Fibroblast of skin of back (primary cell): ENCODE measurements at places on chromosomes 16 and 17.

GRCh38 chr16:19307587-19308241 is 22.2 kb downstream of the CLEC19A start:
- DNase-seq: no peak

DNA sequence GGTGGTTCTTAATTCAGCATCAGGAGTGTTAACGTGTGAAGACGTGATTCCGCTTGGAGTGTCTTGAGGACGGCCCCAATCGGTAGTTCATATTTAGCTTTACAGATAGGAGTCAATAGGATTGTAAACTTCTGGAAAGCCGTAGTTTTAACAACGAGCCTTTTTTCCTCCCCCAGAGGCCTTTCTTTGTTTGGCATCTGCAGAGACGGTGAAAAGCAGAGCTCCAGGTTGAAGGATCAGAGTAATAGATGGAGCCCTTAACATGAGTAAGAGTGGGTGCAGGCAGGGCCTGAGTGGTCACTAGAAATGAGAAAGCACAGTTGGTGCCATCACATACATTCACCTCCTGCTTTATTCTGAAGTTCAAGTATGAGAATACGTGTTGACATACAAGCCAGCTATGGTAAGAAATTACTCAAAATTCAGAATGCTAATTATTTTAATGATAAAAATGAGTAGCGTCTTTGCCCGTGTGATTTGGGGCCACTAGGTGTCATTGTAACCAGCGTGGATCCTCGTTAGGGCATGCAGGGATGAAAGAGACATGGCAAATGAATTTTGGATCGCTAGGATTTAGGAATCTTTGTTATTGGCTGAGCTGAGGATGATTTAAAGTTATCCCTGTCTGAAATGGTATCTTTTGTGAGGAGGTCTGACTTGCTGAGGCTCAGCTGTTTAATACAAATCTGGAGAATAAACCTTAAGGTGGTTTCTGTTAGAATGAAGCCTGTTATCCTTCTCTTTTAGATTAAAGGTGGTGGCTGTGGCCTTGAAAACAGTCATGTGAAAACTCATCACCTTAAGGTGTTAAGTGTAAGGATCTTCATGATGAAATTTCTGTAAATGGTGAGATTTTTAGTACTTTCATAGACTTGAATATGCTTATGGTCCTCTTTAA is 18.6 kb downstream of the PRCD start:
- DNase-seq: peak; percentile 50

- DNase-seq: no peak
These were observed 2.0 kb upstream of the FBXL19 start for GRCh38 chr16:30921459-30921747.

- DNase-seq: peak; percentile 47
These were observed 68.8 kb downstream of the CMIP start for GRCh38 chr16:81513204-81514040.

DNA sequence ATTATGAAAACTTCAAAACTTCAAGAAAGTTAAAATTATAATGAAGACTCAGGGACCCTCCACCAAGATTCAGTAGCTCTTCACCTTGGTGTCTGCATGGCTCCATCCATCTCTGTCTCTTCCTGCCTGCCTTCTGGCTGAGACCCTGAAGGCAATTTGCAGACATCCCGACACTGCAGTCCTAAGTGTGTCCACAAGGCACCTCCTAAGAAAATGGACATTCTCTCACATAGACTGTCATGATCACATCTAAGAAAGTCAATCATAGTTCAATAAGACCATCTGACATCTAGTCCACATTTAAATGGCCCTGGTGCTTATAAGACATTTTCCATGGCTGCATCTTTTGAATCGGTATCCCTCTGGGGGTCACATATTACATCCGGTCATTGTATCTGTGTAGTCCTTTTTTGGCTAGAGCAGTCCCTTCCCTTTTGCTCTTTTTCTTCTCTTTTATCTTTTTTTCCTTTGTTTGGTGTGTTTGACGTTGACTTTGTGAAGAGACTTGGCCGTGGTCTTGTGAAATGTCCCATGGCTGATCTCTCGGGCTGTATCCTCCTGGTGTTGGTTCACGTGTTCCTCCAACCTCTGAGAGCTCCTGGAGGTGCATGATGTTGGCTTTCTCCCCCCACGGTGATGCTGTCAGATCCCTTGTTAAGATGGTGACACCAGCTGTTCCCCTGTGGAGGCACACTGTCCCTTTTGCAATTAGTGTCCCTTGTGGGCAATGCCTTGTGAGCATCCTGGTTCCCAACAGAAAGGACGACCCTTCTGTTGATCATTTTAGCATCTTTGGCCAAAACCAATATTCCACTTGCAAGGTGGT is 5.0 kb upstream of the TNFRSF13B start:
- DNase-seq: no peak

DNA sequence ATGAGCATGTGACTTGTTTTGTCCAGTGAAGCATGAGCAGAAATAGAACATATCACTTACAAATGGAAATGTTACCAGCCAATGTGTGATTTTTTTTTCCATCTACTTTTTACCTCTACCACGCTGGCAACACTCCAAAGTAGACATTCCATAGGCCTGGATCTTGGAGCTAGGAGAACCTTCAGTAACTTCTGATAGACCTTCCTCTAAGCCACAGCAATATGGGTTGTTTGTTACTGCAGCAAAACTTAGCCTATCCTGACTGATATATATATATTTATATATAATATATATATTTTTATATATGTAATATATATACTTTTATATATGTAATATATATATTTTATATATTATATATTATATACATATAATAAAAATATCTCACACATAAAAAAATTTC is 284.4 kb upstream of the XYLT1 start:
- no peak for DNase-seq

DNA sequence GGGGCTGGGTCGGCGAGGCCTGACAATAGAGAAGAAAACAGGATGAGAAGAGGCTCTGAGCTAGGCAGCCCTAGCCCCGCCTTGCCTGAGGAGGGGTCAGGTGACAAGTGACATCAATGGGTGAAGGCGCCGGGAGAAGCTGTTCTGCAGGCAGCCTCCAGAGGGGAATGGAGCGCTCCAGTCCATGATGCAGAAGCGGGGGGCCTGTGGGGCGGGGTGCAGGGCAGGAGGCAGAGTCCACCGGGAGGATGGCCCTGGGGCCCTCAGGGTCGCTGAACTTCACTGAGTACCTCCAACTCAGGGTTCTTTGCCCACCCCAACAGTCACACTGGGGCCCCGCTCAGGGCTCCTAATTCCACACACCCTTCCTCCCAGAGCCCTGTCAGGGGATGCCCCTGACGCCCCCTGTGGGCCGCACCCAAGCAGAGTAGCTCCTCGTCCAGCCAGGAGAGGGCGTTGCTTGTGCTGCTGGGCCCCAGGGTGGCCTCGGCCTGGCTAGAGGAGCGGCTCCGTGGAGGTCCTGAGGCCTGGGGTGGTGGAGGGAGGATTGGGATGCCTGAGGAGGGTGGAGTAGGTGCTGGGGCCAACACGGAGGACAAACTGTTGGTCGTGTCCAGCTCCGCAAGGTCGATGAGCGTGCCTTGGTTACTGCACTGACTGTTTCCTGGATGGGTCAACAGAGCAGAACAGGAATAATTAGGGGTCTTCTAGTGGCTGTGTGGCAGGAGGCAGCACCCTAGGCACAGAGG is 20.8 kb downstream of the GGA3 start:
- peak; percentile 47 for DNase-seq

DNA sequence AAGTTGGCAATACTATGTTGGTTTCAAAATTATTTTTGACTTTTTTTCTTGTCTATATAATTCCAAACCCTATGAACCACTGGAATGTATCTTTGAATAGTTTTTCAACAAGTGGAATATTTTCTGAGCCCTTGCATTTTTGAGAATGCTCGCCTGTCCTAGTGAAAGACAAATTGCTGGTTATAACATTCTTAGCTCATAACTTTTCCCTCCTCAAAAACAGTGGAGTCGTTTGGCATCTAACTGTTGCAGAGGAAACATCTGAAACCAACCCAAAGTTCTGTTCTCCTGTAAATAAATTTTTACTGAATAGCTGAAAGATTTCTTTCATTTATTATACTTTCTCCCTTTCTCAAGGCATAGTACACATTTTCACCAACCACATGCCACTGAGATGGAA is 11.3 kb upstream of the COX10 start:
- DNase-seq: peak; percentile 38

GRCh38 chr16:75251280-75252048 is at the start of gene BCAR1:
Gene BCAR1 (minus strand): TSS chr16:75251624. CDS start chr16:75251482, 142 bp downstream.
- peak; percentile 92 for DNase-seq

DNA sequence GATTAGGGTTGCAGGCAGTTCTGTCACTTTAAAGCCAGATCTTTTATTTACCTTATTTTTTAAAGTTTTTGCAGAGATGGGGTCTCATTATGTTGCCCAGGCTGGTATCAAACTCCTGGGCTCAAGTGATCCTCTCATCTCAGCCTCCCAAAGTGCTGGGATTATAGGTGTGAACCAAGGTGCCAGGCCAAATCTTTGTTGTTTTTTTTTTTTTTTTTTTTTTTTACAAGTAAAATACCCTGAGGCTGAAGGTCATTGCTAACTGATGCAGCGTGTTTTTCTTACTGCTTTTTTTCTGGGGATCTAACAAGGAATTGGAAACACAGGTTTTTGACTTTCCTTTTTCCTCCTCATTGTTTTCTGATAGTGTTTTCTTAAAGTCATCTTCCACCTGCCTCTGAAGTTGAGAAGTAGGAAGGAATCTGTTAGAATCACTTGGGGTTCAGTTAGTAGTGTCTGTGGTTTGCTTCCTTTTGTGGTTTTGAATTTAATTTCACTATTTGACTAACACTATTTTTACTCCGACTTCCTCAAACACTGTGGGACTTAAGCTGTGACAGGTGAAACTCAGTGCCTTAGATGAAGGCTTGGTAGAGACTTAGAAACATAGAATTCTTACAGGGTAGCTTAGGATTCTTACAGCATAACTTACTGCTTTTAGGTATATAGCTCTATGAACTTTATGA is 22.2 kb downstream of the CLTC start:
- DNase-seq: no peak

GRCh38 chr17:40460968-40461731 is 17.9 kb downstream of the IGFBP4 start:
- DNase-seq: no peak

GRCh38 chr16:24539850-24540601 is 660 bp downstream of the RBBP6 start:
- DNase-seq: peak; percentile 54

GRCh38 chr17:81599719-81600486 is 37.0 kb downstream of the NPLOC4 start:
- peak; percentile 84 for DNase-seq

DNA sequence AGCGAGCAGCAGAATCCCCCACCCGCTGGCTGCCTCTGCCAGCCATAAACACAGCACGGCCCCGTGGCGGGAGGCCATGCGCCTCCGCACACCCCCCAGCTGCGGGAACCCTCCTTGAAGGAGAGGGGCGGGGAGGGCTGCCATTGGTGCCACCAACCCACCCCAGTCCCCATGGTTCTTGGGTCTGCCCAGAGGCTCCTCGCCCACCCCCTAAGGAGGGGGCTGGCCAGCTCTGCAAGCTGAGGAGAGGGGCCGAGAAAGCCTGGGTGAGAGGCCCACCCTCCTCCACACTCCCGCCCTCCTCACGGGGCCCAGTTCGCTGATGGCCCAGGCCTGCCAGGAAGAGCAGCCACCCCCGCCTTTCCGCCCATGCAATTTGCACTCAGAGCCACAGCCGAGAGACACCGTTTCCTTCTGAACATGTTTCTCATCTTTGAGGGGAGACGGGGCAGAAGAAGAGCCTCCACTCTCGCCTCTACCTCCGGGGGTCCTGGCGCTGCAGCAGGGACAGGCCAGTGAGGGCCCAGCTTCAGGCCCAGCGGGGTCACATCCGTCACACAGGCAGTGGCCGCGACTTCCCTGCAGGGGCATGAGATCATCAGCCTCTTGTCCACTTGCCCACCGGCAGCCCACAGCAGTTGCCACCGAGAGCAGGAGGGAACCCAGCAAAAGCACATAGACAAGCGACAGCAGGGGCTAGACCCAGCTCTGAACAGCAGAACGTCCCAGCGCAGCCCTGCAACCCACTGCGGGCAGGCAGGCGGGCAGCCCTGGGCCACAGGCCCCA is 23.0 kb downstream of the KATNB1 start:
- DNase-seq: no peak

GRCh38 chr17:61737820-61738219 is 125.5 kb downstream of the BRIP1 start:
- DNase-seq: no peak

DNA sequence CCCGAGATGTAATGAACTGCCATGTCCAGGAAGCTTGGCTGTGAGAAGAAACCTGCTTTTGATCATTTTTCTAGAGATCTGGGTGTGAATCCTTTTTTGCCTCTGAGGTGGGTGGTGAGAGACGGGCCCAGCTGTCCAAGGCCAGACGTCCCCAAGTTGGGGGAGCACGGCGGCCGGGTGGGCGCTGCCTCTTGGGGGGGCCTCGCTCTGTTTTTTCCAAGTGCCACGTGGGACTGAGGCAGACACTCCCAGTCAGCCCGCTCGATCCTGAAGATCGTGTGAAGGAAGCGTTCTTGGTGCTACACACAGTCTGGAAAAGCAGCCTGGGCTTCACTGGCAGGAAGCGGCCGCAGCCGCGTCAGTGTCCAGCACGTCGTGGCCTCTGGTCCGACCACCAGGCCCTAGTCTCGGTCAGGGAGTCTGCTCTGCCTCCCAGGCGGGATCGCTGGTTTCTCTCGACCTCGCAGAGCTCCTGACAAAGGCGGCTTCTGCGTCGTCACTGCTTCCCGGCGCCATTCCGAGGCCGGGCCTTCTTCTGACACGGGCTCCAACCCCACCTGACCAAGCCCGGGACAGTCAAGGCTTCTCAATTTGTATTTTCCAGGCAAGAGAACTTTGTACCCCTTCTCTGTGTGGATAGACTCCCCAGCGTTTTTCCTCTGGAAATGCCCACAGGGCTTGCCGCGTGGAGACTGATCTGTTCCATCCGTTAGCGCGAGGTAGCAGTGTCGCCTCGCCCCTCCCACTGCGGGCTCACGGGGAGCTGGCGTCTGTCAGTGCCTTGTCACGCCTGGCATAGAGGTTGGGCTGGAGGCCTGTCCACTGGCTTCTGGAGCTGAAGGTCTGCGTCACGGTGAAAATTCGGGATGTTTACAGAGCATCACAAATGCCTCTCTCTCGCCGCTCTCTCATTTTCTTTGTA is 12.4 kb downstream of the PRSS27 start:
- no peak for DNase-seq

- no peak for DNase-seq
These were observed 251.6 kb upstream of the FOXF1 start for GRCh38 chr16:86258713-86259112.
